Activated CD4-positive, alpha-beta memory T cell treated with anti-CD3 and anti-CD28 coated beads, Interleukin-2, amount 10 ng/mL, durations not matched to agents 7 days and 5 days (primary cell): ENCODE measurements at places on chromosomes 7 and 10. TPM values are rescaled to one million over a fixed set of nuclear protein-coding genes. Genes with fewer than 3 reads are reported as not detected.

Gene CRHR2
- not detected for total RNA-seq

DNA sequence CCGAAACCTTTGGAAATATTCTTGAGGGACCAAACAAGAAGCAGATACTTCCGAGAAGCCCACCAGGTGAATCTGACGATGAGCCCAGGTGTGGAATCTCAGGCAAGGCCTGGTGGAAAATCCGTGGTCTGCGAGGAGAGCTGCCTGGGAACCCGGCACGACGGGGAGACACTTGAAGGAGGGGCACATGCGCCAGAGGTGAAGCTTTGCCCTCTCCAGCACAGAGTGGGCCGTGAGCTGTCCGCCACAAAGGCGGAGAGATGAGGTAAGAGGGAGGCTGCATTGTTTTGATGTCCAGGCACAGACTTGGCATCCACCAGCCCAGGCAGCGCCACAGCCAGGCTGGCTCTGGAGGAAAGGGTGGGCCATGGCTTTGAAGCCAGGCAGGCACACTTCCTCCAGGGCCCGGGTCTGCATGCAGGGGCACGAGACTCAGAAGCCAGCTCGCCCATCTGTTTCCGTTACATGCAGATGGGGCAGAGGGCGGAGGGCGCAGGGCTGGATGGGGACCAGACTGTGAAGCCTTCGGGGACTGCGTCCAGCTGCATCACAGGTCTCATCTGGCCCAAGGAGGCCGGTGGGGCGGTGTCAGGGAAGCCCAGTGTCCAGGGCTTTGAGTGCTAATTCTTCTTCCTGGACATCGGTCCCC, 45.4 kb downstream of the CALML3 start:
- H3K27me3 ChIP-seq = peaks cover 3% of the 10 kb centered on the region
- H3K36me3 ChIP-seq = no peaks in the 10 kb centered on the region
- no peak overlapping the region for H3K27ac ChIP-seq
- H3K4me3 ChIP-seq = no peak overlapping the region

Gene SEMA3A
- total RNA-seq = 0.38 TPM

DNA sequence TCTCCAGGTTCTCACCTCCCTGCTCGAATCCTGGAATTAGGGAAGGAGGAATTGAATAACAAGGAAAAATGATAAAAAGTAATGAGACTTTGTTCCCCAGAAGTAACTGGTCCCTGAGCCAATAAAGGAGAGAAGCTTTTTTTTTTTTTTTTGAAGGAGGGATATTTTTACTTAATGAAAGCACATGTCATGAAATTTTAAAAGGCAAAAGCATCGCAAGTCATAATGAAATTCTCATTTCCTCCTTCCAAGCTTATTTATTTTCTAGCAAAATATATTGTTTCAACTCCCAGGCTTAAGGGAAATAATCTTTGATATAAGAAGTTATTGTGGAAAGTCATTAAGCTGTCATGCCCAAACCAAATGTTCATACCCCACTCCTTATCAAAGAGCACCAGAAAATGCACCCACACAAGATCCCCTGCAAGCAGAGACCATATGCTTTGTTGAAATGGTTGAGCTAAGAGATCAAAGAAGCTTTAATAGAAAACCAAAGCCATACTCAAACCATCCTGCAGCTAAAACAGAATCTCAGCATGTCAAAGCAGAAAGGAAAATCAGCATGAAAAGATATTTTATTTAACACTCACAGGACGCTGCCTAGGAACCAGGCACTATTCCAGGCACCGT, 16.7 kb upstream of the ABCC2 start:
- no peak overlapping the region for H3K27ac ChIP-seq
- H3K36me3 ChIP-seq = peaks cover 20% of the 10 kb centered on the region
- DNase-seq = no peak
- H3K4me3 ChIP-seq = no peak overlapping the region
- H3K27me3 ChIP-seq = no peaks in the 10 kb centered on the region

Gene AKR1C8
- total RNA-seq = 1.5 TPM

- DNase-seq = peak; percentile 42
- peak overlapping the region; percentile 71 for H3K4me3 ChIP-seq
- H3K4me1 ChIP-seq = peaks cover 5% of the 10 kb centered on the region
- H3K27me3 ChIP-seq = peaks cover 45% of the 10 kb centered on the region
- no peak overlapping the region for H3K27ac ChIP-seq
These were observed 121.3 kb upstream of the WIPF3 start for GRCh38 chr7:29684787-29685650.

- H3K27ac ChIP-seq = peak overlapping the region; percentile 52
- H3K4me1 ChIP-seq = peaks cover 66% of the 10 kb centered on the region
- H3K4me3 ChIP-seq = peak overlapping the region; percentile 54
- peaks cover 4% of the 10 kb centered on the region for H3K27me3 ChIP-seq
- DNase-seq = peak; percentile 82
- H3K36me3 ChIP-seq = peaks cover 26% of the 10 kb centered on the region
These were observed 465 bp downstream of the SEPHS1 start for GRCh38 chr10:13347500-13348156.

DNA sequence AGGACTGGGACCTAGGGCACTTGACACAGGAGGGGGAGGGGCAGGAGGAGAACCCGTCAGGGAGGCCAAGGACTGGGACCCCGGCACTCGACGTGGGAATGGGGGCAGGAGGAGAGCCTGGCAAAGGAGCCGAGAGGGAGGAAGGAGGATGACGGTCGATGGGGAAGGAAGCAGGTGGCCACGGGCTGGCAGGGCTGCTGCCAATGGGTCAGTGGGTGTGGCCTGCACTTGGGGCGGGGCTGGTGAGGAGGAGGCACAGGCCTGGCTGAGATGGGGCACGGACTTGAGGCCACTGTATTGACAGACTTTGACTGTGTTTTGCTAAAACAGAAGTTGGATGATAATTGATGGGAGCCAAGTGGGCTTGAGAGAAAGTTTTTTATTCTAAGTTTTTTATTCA, 68.9 kb downstream of the RBM33 start:
- no peaks in the 10 kb centered on the region for H3K27me3 ChIP-seq
- no peak for DNase-seq
- no peak overlapping the region for H3K27ac ChIP-seq
- H3K36me3 ChIP-seq = peaks cover 54% of the 10 kb centered on the region
- peaks cover 12% of the 10 kb centered on the region for H3K4me1 ChIP-seq

Gene PTF1A
- total RNA-seq = not detected

DNA sequence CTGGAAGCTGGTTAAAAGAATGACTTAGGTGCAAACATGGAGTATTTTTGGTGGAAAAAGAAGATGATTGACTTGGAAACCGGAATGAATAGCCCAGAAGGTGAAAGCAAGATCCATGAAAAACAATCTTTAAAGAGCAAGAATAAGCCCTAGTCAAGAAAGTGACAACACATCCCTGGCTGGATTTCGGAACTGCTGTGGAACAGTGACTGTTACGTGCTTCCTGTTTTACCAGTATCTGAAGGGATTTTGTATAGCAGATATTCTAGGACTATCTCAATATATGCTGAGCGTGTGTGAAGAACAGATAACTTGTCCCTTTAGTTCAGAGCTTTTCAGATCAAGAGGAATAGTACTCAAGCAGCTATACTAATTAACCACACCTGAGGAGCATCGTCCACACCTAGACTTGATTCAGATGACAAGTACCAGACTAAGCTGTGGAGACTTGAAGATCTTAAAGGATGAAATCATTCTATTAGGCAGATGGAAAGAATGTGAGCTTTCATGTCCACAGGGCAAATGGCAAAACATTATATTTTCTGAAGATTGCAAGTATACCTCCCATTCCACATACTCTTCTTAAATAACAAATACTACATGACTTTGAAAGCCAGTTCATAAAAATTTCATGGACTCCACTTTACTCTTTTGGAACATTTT, 11.5 kb upstream of the TES start:
- H3K36me3 ChIP-seq = no peaks in the 10 kb centered on the region
- peaks cover 18% of the 10 kb centered on the region for H3K27me3 ChIP-seq
- H3K4me1 ChIP-seq = no peaks in the 10 kb centered on the region
- H3K27ac ChIP-seq = no peak overlapping the region

Gene CXCL12
- not detected for total RNA-seq

Gene UNC5B
- total RNA-seq = not detected

Gene DDX56
- total RNA-seq = 59.0 TPM

GRCh38 chr10:68212721-68213352, 19.1 kb downstream of the ATOH7 start:
- no peak for DNase-seq
- no peak overlapping the region for H3K4me3 ChIP-seq
- H3K27me3 ChIP-seq = peaks cover 3% of the 10 kb centered on the region
- no peaks in the 10 kb centered on the region for H3K36me3 ChIP-seq
- no peak overlapping the region for H3K27ac ChIP-seq

Gene EPHB6
- total RNA-seq = 7.0 TPM

- no peak for DNase-seq
- no peaks in the 10 kb centered on the region for H3K27me3 ChIP-seq
- H3K27ac ChIP-seq = no peak overlapping the region
- H3K4me3 ChIP-seq = no peak overlapping the region
These were observed 62.1 kb downstream of the VWA2 start for GRCh38 chr10:114301177-114301576.

Gene GIMAP6
- total RNA-seq = 84.9 TPM

Gene THAP5
- 28.7 TPM for total RNA-seq

DNA sequence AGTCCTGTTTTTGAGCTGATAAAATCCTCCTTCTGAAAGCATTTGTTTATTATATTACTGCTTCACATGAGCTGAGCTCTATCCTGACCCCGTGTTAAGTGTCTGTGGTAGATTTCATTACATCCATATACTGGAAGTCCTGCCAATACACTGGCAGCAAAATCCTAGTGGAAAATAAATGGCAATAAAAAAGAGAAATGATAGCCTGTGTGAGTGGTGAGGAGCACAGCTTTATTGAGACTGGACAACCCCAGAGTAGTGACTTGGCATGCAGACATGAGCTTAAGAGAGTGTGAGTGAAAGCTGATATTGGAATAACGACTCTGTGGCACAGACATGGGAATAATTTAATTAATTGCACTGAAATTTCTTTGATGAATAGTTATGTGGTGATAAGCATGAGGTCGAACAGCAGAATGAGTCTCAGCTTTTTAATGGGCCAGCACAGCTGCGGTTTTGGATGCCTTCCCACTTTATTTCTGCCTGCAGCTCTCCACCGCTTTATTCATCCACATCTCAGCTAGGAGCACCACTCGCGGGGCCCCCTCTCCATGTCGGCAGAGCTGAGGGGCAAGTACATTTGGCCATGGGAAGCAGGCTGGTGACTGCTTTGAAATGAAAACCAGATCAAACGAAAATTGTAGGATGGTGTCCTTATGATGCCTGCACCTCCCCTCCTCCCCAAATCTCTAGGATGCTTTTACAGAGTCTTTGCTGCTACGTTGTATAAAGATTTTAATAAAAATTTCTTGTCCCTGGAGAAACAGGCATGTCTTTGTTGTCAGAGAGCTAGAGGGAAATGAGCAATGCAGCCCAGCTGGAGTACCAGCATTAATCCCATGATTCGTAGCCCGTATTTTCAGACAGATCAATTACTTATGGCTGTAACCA, 494.3 kb downstream of the AUTS2 start:
- H3K27ac ChIP-seq = no peak overlapping the region
- H3K36me3 ChIP-seq = no peaks in the 10 kb centered on the region
- no peaks in the 10 kb centered on the region for H3K27me3 ChIP-seq
- H3K4me1 ChIP-seq = no peaks in the 10 kb centered on the region

Gene ANKRD1
- total RNA-seq = not detected

DNA sequence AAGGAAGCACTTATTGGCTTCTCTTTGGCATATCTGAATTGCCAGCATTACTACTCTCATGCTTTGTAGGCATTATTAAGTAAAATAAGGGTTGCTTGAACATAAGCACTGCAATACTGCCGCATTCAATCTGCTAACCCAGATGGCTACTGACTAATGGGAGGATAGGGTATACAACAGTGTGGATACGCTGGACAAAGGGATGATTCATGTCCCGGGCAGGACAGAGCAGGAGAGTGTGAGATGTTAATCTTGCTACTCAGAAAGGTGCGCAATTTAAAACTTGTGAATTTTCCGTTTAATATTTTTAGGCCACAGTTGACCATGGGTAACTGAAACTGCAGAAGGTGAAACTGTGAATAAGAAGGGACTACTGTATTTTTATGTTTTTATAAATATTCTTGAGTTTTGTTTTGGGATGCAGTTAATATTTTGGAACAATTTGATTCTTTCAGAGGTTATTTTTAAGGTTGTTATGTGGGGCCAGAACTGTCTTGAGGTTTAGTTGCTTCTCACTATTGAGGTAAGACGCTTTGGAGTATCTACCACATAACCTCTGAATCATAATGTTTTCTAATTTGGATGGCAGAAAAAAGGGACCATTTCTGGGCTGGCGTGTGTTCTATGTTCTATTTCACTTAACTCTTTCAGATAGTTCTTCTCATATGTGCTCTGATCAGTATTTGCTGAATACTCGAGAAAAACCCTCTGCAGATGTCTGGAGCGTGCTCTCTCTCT, 75.7 kb upstream of the SYPL1 start:
- no peak overlapping the region for H3K27ac ChIP-seq
- H3K27me3 ChIP-seq = peaks cover 21% of the 10 kb centered on the region
- H3K4me3 ChIP-seq = no peak overlapping the region
- H3K36me3 ChIP-seq = no peaks in the 10 kb centered on the region

DNA sequence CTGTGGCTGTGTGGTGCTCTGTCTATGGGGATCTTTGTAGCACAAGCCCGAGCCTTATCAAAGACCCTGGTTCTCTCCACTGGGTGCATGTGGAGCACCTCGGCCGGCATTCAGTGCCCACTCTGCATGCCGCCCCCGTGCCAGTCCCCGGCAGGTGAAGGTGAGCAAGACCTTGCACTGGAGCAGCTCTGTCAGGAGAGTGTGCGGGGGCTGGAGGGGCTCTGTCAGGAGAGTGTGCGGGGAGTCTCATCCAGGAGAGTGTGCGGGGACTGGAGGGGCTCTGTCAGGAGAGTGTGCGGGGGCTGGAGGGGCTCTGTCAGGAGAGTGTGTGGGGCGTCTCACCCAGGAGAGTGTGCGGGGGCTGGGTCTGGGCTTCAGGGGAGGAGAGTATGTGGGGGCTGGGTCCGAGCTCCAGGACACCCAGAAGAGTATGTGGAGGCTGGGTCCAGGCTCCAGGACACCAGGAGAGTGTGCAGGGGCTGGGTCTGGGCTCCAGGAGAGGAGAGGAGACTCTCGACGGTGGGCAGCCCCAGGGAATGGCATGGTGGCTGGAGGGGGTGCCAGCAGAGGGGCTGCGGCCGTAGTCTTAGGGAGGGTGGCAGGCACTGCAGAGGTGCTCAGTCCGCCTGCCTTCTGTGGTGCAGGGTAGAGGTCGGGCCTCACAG, 40.8 kb downstream of the INPP5A start:
- no peaks in the 10 kb centered on the region for H3K36me3 ChIP-seq
- no peak for DNase-seq
- peaks cover 15% of the 10 kb centered on the region for H3K4me1 ChIP-seq
- H3K27me3 ChIP-seq = peaks cover 30% of the 10 kb centered on the region
- H3K27ac ChIP-seq = no peak overlapping the region
- H3K4me3 ChIP-seq = no peak overlapping the region

Gene STEAP1B
- 0.30 TPM for total RNA-seq
